Neural progenitor cell (in vitro differentiated cells): ENCODE measurements at places on chromosomes 2 and 18.

DNA sequence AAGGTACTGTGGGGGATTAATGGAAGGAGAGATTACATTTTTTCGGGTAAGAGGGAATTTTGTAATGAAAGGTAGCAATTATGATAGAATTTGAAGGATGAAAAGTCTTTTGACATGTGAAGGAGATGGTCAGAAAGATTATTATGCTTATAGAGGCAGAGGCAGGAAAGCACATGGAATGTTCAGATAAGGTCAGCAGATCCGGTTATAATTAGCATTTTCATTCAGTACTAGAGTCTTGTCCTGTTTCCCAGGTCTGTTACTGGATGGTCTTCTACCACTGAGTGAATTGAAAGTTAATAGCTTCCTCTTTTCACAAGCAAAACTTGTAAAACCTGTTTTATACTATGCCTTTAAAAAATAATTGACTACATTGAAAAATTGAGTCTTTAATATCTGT is 116.9 kb downstream of the PHLPP1 start:
- no peak overlapping the region for H3K27ac ChIP-seq
- H3K4me3 ChIP-seq: no peak overlapping the region
- H3K4me1 ChIP-seq: peaks cover 12% of the 10 kb centered on the region
- H3K27me3 ChIP-seq: no peaks in the 10 kb centered on the region
- DNase-seq: no peak

DNA sequence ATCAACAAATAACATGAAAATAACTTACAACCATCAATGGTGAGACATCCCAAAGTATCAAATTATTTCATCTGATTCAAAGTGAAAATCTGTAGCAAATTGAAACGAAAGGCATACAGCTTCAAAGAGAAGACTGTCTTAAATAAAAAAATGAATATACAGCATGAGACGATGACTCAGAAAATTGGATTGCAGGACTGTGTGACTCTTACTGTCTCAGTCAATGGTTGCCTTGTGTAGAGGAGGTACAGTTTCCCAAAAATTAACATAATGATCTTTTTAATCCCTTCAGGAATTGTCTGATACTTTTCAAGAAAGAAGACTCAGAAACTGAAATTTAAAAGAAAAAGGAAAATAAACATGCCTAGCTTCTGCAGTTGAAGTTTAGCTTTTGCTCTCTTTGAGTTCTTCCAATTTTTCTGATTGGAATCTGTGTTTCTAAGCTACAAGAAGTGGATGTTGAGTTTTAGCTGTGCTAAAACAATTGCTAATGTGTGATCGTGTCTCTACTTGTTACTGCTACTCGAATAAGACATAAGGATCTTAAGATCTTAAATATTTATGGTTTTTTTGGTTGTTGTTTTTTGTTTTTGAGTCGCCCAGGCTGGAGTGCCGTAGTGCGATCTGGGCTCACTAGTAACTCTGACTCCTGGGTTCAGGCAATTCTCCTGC is 41.1 kb upstream of the EPB41L3 start:
- no peak overlapping the region for H3K4me3 ChIP-seq
- H3K27ac ChIP-seq: no peak overlapping the region
- no peaks in the 10 kb centered on the region for H3K36me3 ChIP-seq
- no peak for DNase-seq
- no peaks in the 10 kb centered on the region for H3K27me3 ChIP-seq

DNA sequence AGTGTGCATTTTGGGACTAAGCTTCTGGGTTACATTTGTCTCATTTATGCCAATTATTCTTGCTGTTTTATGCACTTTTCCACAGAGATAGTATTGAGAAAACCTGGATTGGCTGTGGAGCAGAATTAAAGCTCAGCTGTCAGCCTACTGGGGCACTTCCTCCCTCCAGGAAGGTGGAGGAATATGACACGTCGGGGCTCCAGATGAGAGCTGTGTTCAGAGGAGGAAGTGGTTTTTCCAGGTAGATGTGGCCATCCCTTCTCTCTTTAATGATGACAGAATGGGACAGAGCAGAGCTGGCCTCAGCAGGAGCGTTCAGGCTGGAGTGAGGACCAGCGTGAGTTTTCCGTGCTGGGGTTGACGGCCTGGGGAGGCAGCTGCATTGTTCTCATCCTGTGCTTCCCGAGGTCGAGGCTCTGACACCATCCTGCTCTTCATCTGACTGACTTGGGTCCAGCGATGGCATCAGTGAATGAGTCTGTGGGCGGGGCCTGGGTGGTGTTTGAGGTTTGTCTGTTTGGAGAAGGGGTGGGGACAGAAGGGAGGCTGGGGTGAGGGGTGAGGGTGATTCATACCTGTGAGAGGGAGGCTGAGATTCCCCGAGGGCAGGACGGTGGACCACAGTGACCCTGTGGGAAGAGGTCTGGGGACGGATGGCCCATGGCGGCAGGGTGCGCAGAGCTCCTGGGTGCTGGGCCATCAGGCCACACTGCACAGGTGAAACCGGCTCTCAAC is 207.0 kb downstream of the LDLRAD4 start:
- H3K36me3 ChIP-seq: no peaks in the 10 kb centered on the region
- DNase-seq: no peak
- no peaks in the 10 kb centered on the region for H3K4me1 ChIP-seq

GRCh38 chr2:241804326-241805229 is 4.4 kb upstream of the NEU4 start:
- H3K27ac ChIP-seq: no peak overlapping the region
- no peak overlapping the region for H3K4me3 ChIP-seq
- H3K36me3 ChIP-seq: no peaks in the 10 kb centered on the region
- peaks cover 15% of the 10 kb centered on the region for H3K4me1 ChIP-seq
- no peak for DNase-seq

- no peaks in the 10 kb centered on the region for H3K27me3 ChIP-seq
- H3K36me3 ChIP-seq: no peaks in the 10 kb centered on the region
- H3K27ac ChIP-seq: no peak overlapping the region
- no peak for DNase-seq
- H3K4me3 ChIP-seq: no peak overlapping the region
Observed at GRCh38 chr18:24674200-24674599, 213.8 kb downstream of the HRH4 start.

GRCh38 chr2:150286730-150287362 is 200.6 kb downstream of the RND3 start:
- no peak for DNase-seq
- no peaks in the 10 kb centered on the region for H3K27me3 ChIP-seq
- no peaks in the 10 kb centered on the region for H3K36me3 ChIP-seq
- no peak overlapping the region for H3K27ac ChIP-seq
- H3K4me3 ChIP-seq: no peak overlapping the region
- no peaks in the 10 kb centered on the region for H3K4me1 ChIP-seq

DNA sequence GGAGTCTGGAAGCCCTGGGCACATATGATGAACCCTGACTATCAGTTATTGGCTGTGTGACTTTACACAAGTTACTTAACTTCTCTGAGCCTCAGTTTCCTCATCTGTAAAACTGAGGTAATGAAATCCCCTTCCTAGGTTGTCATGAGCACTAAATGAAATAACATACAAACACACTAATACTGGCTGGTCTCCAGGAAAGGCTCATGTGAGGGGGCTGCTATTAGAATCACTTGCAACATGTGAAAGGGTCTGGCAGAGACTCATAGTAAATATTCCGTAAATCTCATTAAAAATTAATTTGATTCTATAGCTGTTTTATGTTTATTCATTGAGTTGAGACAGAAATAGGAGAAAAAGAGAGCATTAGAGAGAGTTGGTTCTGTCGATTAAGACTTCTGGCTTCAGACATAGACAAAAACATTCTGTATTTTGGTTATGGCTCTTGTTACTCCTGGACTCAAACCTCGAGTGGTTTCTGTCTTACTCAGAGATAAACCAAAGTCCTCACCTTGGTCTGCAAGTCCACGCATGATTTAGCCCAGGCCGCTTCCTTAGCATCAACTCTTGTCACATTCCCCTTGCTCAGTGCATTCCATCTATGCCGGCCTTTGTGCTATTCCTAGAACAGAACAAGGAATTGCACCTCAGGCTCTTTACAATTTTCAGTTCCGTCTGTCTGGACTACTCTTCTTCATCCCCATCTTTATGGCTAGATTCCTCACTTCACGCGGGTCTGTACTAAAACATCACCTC is 139.1 kb downstream of the NXPH2 start:
- H3K4me1 ChIP-seq: no peaks in the 10 kb centered on the region
- H3K27me3 ChIP-seq: no peaks in the 10 kb centered on the region
- no peak overlapping the region for H3K27ac ChIP-seq
- no peak for DNase-seq

DNA sequence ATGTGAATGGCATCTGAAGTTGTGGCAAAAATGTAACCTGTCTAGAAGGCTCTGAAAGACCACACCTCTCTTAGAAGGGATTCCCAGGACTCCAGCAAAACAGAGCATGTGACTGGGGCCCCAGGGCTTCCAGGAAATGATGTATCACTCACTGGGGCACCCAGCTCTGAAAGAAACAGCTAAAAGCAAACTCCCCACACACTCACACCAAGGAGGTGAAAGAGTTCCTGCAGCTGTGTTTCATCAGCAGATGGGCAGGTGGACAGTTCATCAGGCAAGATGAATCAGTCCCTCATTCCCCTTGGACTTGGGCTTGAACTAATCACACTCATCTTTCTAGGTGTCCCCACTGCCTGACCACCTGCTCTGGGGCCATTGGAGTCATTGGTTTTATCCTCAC is 76.2 kb downstream of the CCBE1 start:
- DNase-seq: no peak
- no peak overlapping the region for H3K27ac ChIP-seq
- no peak overlapping the region for H3K4me3 ChIP-seq
- H3K4me1 ChIP-seq: peaks cover 5% of the 10 kb centered on the region
- H3K27me3 ChIP-seq: no peaks in the 10 kb centered on the region

DNA sequence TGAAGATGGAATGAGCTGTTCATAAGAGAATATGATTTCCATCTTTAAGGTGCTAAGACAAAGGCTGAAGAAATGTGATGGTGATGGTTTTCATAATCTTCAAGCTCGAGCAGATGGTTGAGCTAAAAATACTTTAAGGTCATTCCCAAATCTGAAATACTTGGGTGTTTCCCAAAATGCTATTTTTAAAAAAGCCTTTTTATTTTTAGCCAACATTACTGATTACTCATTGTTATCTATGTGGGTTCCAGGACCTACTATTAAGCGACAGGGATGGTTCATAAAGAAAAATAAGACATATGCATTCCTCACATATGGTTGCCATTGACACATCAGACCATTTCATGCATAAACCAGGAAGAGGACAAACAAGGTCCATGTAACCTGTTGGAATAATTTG is 298.5 kb downstream of the PLCL1 start:
- H3K4me1 ChIP-seq: peaks cover 3% of the 10 kb centered on the region
- no peak overlapping the region for H3K27ac ChIP-seq
- no peak for DNase-seq
- no peaks in the 10 kb centered on the region for H3K27me3 ChIP-seq
- H3K36me3 ChIP-seq: no peaks in the 10 kb centered on the region

- no peaks in the 10 kb centered on the region for H3K27me3 ChIP-seq
- no peak overlapping the region for H3K27ac ChIP-seq
- DNase-seq: no peak
- no peaks in the 10 kb centered on the region for H3K4me1 ChIP-seq
- no peak overlapping the region for H3K4me3 ChIP-seq
Observed at GRCh38 chr2:80490964-80491363, 186.4 kb upstream of the LRRTM1 start.

- no peak for DNase-seq
- H3K27me3 ChIP-seq: no peaks in the 10 kb centered on the region
- no peak overlapping the region for H3K27ac ChIP-seq
- no peaks in the 10 kb centered on the region for H3K36me3 ChIP-seq
- no peak overlapping the region for H3K4me3 ChIP-seq
Observed at GRCh38 chr2:71950256-71951082, 197.2 kb downstream of the CYP26B1 start.

GRCh38 chr2:13110825-13111224 is 394.1 kb downstream of the TRIB2 start:
- H3K4me1 ChIP-seq: no peaks in the 10 kb centered on the region
- no peak overlapping the region for H3K27ac ChIP-seq
- H3K27me3 ChIP-seq: no peaks in the 10 kb centered on the region
- no peaks in the 10 kb centered on the region for H3K36me3 ChIP-seq

DNA sequence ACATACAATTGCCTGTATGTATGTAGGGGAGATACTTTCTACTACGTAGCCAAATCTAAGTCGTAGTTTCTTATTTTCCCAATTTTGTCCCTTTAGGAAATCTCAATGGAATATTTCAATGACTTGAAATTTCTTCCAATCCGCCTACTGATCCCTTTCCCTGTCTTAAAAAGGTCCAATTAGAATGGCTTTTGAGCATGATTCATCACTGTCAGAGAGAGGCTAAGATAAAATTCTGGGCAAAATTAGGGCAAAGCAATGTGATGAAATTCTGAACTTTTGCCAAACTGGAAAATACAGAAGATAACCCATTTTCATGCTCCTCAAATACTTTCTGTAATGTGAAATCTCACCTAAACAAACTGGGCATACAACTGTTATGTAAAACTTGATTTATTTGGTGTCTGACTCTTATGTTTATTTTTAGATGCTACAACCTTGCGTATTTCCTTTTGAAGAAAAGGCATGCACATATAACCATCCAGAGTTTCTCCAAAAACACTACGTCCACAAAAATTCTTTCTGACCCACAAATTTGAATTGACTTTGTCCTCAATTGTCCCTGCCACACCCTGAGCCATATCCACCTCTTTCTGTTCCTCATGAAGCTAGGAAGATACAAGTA is 147.1 kb downstream of the IKZF2 start:
- no peak overlapping the region for H3K4me3 ChIP-seq
- H3K27me3 ChIP-seq: no peaks in the 10 kb centered on the region
- DNase-seq: no peak
- H3K36me3 ChIP-seq: no peaks in the 10 kb centered on the region
- H3K27ac ChIP-seq: no peak overlapping the region

DNA sequence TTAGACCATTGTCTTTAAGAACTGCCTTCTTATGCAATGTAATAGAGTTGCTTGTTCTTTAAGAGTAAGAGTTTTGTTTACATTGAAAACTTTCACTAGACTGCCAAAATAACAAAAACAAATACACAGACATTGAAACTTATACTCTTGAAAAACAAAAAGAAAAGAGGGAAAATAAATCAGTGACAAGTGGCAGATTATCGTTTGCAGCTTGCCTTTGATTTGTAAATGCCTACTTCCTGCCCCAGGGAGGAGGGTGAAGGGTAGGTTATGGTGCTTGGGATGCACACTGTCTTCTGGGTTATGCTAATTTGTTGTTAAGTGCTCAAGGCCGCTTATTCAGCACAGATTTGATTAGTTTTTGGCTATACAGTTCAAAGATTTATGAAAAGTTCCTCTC is 198.7 kb downstream of the TGIF1 start:
- no peaks in the 10 kb centered on the region for H3K27me3 ChIP-seq
- H3K4me1 ChIP-seq: peaks cover 24% of the 10 kb centered on the region
- H3K27ac ChIP-seq: no peak overlapping the region
- H3K4me3 ChIP-seq: no peak overlapping the region
- H3K36me3 ChIP-seq: no peaks in the 10 kb centered on the region

GRCh38 chr2:112199188-112199587 is 55.7 kb downstream of the ZC3H8 start:
- no peak for DNase-seq
- no peaks in the 10 kb centered on the region for H3K36me3 ChIP-seq
- H3K27ac ChIP-seq: no peak overlapping the region
